ELF-1 (cell line): ENCODE measurements at places on chromosomes 5 and 9.
A peak's percentile ranks its signal among the peaks of the same experiment; 100 is the strongest.

GRCh38 chr9:93306081-93306480, 122.1 kb downstream of the WNK2 start:
- no peak for DNase-seq

- no peak for DNase-seq
Measured at GRCh38 chr9:93464876-93465275, 11.5 kb upstream of the FAM120AOS start.

DNA sequence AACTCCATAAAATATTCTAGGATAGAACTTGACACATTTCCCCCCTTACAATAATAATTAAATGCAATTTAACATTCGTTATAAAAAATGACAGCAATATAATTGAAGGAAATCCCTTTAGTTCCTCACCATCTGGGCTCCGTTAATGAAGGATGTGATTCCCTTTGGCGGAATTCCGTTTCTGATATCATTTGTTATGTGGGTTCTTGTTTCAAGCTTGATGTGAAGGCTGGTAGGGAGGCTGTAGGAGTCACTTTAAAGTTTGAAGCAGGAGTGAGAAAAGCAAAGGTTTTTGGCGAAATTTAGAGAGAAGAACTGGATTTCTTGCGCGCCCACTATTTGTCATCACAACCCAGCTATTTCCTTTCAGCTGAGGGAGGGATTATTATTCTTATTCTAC, 4.0 kb downstream of the RGS7BP start:
- DNase-seq, result no peak

DNA sequence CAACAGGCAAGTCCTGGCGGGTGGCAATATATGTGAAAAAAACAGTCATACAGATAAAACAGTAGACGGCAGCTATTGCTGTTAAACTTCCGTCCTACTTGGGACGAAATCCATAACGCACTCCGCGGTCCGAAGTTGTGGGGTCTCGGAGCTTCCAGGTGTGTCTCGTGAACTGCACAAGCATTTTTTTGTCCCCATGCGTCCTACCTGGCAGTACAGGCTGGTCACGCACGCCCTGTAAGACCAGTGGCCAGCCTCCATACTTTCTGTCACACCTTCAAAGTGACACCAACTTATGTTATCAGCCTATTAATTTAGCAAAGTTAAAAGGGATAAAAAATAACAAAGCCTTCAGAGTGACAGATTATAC, 51.3 kb downstream of the TGFBI start:
- no peak for DNase-seq

GRCh38 chr5:94388773-94389514, 229.5 kb downstream of the KIAA0825 start:
- DNase-seq, result no peak

- DNase-seq, result no peak
Measured at GRCh38 chr5:10331341-10331796, 22.1 kb upstream of the MARCHF6 start.

- no peak for DNase-seq
Measured at GRCh38 chr9:68933434-68934328, 80.2 kb downstream of the PRKACG start.

- no peak for DNase-seq
Measured at GRCh38 chr5:1526190-1526631, 2.5 kb upstream of the LPCAT1 start.

GRCh38 chr5:105168806-105169205, 1606.2 kb upstream of the NUDT12 start:
- DNase-seq, result no peak

- no peak for DNase-seq
Measured at GRCh38 chr5:92729088-92729487, 851.9 kb downstream of the NR2F1-AS1 start.

- DNase-seq, result peak; percentile 66
Measured at GRCh38 chr5:107670087-107670931, 428 bp downstream of the EFNA5 start.

DNA sequence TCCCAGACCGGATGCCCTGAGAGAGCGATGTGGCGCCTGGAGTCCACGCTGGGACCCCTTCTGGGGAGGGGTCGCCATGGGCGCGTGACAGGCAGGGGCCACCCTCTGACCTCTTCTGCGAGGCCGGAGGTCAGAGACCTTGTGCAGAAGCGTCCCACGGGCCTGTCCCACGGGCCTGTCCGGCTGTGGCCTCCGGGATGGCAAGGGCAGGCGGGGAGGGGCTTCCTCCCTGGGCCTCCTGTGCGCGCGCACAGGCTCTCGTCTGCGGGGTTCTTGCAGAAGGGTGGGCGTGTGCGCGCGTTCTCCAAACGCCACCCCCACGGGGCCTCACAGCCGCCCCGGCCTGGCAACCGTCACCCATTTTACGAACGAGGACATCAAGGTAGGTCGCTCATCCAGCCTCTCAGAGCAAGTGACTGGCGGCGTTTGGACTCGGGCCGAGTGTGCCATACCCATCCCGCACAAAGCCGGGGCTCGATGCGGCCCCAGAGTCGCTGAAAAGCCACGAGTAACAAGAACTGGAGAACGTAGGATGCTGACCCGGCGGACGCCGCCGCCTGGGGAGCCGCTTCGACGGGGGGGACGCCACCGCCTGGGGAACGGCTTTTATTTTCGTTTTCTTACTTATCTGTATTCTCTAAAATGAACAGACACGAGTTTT, 897 bp downstream of the AHRR start:
- no peak for DNase-seq

DNA sequence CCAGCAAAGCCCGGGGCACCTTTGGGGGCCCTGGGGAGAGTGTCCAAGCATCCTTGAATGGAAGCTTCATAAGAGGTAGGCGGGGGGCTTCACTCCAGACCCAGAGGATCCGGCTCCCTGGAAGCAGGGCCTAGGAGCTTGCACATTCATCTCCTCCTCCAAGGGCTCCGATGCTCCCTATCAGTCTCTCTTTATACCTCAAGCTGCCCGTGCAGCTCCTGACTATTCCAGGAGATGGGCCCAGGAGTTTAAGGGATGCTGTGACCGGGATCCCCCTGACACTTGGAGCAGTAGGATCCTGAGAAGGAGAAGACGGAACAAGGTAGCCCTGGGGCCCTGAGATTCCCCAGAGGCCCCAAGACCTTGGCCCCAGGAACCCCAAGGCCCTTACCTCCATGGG, 25.9 kb downstream of the CSF1R start:
- no peak for DNase-seq

GRCh38 chr9:21728781-21729180, 73.7 kb upstream of the MTAP start:
- DNase-seq, result no peak
